ENCODE measurements at places on chromosomes 6 and 20. TPM values are rescaled to one million over a fixed set of nuclear protein-coding genes. Genes with fewer than 3 reads are reported as not detected.

Gene ZNF184
- total RNA-seq = 4.4 TPM

Gene DPPA5
- not detected for total RNA-seq

DNA sequence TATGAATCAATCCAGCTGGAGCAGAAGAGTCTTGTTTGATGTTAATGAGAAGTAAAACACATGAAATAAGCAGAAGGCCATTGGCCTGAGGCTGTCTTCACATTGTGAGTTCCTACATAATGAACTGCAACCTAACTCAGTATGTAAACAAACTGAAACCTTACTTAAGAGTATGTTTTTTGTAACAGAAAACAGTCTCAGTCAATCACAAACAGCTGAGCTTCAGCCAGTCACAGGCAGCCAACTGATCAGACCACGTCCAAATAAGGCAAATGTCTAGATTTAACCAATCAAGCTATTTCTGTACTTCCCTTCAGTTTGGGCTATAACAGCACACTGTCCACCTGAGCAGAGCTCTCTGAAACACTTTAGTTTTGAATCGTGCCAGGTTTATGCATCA, 234.7 kb downstream of the TRDN start:
- DNase-seq = no peak

GRCh38 chr20:40978761-40979160, 49.9 kb upstream of the TOP1 start:
- DNase-seq = no peak

GRCh38 chr20:52379723-52380336, 188.3 kb upstream of the ZFP64 start:
- no peak for DNase-seq

DNA sequence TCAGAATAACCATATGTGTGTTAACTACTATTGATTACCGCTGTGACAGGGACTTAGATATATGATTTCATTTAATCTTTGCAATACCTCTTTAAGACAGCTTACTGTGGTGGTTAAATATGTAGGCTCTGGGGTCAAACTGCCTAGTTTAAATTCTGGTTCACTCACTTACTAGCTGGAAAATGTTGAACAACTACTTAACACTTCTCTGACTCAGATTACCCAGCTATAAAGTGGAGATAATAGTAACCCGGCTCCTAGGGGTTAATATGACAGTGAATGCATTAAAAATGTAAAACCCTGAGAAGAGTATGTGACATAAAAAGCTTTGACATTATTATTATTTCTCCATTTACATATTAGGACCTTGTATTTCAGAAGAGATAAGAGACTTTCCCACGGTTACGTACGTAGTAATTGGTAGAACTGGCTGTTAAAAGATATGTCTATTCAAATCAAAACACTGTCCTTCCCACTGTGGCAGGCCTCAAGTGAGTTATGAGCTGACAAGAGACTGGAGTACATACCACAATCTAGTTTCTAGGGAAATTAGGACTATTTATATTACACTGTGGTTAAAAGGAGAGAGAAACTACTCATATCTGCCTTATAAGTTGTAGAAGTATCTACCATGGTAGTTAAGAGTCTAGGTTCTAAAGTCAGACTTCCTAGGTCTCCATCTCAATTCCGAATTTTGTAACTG, 4.4 kb upstream of the PLCB1 start:
- DNase-seq = no peak

Gene MUCL3
- total RNA-seq = 0.49 TPM

Gene TTLL9
- not detected for total RNA-seq

- DNase-seq = no peak
Measured at GRCh38 chr6:52512199-52512598, 64.7 kb downstream of the TRAM2 start.

- DNase-seq = no peak
Measured at GRCh38 chr20:48354903-48355302, 472.9 kb downstream of the PREX1 start.

Gene SMIM28
- total RNA-seq = not detected

- no peak for DNase-seq
Measured at GRCh38 chr20:24628985-24629384, 159.6 kb downstream of the SYNDIG1 start.

- no peak for DNase-seq
Measured at GRCh38 chr20:34980543-34981233, 25.0 kb downstream of the MYH7B start.

DNA sequence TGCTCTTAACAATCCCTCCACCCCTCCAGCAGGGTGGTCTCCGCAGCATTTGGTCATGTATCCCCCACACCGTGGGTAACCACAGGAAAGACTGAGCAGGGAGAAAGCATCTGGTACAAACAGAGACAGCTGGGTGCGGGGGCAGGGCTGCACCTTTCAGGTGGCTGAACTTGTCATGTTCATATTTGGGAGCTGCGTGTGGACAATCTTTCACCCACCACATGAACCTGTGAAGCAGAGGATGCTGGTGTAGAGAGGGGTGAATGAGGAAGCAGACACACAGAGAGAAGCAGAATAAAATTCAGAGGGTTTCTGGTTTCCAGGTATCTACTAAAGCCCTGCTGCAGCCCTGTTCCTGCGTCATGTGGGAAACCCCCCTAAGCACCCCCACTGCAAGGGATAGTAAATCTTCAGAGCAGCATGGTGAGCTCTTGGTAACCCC, 8.9 kb downstream of the GFOD1 start:
- DNase-seq = no peak

DNA sequence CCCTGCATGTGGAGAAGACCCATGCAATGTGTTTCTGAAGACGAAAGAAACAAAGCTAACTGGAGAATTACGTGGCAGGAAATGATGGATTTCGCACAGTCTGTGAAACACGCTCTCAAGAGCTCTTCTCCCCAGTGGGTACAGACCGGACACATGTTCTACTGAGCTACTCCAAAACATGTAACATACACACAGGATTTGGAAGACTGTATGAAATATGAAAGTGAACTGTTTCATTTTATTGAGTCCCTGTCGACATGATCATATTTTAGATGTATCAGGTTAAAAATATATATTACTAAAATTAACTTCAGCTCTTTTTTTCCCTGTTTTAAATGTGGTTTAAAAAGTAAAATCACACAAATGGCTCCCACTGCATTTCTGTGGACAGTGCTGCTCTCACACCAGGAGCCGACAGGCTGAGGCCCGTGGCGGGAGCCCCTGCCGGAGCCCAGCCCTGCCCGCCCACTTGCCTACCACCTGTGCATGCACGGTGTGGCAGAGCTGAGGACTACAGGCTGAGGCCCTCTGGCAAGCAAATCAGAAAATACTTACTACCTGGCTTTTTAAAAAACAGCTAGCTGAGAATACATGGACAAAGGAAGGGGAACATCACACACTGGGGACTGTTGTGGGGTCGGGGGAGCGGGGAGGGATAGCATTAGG, 58.9 kb upstream of the NXT1 start:
- no peak for DNase-seq

Gene SRPK1
- total RNA-seq = 59.2 TPM

DNA sequence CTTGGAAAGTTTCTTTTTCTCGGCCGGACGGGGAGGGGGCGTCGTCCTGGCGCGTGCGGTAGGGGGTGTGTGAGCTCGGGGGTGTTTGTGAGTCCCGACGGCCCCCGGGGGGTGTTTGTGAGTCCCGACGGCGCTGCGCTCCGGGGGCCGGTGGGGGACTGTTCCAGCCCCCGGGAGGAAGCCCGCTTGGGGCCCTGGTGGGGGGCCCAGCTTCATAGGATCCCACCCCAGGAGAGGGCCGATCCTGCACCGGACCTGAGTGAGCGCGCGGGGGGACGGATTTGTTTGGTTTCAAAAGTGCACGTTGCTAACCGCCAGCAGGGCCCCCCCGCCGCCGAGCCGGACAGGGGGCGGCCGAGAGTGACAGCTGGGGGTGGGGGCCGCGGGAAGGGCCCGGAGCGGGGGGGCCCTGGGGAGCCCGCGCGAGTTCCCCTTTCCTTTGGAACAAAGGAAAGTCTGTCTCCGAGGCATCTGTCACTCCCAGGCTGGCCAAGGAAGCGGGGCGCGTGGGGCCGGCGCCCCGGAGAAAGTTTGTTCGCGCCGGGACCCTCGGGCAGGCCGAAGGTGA, 485 bp downstream of the TGIF2 start:
- no peak for DNase-seq

DNA sequence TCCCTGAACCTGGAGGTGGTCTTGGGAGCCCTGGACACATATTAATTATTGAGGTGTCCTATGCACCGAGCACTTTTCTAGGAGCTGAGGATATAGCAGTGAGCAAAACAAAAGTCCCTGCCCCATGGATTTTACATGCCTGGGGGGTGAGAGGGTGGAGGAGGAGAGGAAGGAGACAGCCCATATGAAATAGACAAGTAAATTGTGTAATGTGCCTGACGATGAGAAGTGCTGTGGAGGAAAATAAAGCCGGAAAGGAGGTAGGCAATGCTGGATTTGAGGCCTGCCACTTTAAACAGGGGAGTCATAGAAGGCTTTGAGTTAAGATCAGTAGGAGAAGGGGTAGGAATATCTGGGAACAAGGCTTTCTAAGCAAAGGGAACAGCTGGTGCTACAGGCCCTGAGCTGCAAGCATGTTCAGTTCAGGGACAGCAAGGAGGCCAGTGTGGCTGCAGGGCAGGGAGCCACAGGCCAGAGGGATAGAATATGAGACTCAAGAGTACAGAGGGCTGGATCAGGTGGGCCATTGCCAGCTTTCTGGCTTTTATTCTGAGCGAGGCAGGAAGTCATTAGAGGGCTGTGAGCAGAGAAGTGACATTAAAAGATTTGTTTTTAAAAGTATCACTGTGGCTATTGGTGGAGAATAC, 19.1 kb upstream of the MYLIP start:
- DNase-seq = no peak

Gene PRR18
- not detected for total RNA-seq

DNA sequence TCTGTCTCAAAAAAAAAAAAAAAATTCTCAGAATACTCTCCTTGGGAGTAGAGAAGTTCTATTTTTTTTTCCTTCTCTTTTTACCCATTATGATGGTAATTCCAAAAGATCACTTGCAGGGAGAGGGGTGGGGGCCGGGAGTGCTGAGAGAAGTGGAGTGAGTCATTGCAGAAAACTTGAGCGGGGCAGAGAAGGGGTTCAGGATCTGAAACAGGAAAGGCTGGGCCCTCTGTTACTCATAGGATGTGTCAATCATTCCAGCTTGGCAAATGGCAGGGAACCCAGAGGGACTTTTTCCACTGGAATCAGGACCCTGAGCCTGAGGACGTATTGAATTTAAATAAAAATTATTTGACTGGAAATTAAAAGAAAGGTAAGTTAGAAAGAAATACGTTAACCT, 111.4 kb upstream of the ARMC2 start:
- no peak for DNase-seq

Gene BTN1A1
- not detected for total RNA-seq

DNA sequence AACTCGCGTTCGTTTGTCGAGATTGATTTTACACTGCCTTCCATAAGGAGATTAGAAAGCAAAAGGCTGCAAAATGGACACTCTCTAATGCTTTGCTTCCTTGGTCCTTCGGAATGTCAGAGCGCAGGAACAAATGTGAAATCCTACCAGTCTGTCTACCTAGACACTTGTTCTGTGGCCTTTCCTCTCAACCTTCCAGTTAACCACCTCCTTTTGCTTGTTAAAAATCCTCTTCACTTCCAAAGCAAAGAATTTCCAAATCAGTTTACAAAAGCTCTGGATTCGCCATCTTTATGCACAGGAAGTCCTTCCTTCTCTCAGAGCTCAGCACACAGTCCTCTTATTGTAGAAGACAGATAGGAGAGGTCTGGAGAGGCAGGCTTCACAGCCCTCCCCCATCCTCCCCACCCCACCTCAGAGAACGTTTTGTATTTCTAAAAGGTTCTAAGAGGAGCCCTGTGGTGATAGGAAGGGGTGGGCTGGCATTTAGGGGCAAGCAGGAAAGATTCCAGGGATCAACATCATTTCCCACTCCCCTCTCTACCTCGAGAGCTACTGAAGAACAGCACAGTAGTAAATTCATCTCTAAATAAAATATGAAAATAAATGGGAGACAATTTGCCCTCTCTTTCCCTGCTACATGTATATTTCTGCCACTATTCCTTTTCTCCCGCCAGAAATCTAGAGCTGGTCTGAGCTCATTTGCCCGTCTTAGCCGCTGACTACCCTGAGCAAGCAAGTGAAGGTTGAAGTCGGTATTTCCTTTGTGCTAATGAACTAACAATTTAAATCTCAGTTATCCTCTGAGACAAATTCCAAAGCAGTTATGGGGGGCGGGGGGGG, 18.9 kb downstream of the TFAP2A start:
- no peak for DNase-seq

Data from vagina (tissue), 2 donors.